Hippocampal formation (tissue), 2 donors: ENCODE measurements at places on chromosomes 4 and X.

GRCh38 chr4:154491341-154492271 lies at the start of gene DCHS2:
TSS of gene DCHS2 (minus strand) at chr4:154491799. CDS start at chr4:154491355, 444 bp downstream.
- no peak for DNase-seq

- DNase-seq: no peak
Observed at GRCh38 chr4:142318280-142318679, 527.8 kb downstream of the INPP4B start.

DNA sequence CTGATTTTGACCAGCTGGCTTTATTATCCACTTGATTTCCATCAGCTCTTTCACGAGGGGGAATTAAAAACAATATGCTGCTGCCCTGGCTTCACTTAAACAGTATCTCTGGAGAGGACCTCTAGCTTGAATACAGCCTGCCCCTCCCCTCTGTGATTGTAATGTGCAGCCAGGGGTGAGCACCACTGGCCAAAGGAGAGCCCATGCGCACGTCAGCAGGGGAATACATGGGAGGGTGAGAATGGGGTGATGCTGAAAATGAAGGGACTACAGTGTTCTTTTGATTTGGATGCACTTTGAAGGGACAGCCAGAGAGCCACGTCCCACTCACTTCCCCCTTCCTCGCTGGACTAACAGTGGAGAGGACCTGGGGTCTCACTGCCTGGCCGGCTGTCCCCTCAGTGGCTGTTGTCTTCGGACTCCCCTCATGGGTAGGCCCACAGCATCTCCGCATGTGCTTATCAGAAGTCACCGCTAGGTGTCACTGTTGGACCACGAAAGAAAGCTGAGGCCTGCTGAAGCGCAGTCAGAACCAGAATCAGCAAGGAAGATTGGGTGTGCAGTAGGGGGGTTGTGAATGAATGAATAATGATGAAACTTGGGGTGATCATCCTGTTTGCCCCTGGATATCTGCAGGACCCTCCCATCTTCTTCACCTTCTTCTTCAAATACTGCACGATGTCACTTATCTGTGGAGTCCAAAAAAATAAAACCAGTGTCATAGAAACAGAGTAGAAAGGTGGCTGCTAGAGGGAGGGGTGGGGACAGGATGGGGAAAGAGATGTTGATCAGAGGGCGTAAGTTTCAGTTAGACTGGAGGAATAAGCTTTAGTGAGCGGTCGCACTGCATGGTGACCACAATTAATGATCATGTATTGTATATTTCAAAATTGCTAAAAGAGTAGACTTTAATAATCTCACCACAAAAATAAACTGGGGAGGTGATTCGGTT lies 32.8 kb downstream of the CLCN4 start:
- peak; percentile 65 for DNase-seq

DNA sequence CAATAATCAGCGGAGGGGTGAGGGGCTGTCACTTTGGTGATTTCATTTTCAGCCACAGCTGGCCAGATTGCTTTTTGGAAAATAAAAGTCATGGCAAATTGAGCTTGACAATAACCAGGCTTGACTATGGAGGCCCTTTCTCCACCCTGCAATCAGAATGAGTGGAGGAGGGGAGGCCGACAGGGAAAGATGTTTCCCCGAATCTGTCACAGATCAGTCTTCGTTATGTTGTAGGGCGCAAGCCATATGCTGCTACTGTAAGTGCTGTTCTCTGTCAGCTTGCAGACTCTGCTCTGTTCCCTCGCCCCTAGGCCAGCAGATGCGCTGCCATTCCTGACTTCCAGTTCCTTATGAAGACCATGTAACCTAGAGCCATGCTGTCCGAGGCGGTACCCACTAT lies 114.1 kb downstream of the MGST2 start:
- DNase-seq: no peak

- no peak for DNase-seq
Observed at GRCh38 chr4:47071901-47072341, 40.6 kb downstream of the GABRB1 start.

DNA sequence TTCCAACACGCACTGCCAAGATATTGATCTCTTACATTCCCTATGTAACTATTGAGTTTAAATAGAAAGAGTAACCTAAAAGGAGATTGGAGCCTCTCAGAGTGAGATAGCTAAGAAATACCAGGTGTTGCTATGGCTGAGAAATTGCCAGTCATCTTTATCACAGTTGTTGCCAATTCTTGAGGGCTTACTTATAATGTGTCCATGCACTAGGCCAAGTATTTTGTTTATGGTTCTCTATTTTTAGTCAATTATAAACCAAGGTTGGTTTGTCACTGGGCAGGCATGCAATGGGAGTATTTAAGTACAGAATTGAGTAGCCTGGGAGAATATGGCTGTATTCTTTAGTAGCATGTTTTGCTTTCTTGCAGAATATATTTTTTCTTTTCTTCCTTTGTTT lies 201.6 kb downstream of the TEX13A start:
- no peak for DNase-seq

DNA sequence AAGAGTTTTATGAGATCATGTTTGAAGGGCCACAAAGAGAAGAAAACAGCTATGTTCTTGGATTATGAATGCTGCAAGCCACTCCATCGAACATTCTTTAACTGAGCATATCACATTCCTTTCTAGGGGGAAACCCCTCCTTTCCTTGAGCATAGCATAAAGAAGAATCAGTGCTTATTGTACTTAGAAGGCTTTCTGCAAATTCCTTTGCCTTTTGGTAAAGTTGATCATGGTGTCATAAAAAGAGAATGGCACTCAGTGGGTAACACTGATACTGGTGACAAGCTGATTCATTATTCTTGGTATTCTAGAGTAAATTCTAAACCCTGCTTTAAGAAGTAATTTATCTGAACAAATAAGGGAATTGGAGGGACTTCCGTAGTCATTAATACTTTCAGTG lies 88.5 kb upstream of the GPR34 start:
- no peak for DNase-seq

DNA sequence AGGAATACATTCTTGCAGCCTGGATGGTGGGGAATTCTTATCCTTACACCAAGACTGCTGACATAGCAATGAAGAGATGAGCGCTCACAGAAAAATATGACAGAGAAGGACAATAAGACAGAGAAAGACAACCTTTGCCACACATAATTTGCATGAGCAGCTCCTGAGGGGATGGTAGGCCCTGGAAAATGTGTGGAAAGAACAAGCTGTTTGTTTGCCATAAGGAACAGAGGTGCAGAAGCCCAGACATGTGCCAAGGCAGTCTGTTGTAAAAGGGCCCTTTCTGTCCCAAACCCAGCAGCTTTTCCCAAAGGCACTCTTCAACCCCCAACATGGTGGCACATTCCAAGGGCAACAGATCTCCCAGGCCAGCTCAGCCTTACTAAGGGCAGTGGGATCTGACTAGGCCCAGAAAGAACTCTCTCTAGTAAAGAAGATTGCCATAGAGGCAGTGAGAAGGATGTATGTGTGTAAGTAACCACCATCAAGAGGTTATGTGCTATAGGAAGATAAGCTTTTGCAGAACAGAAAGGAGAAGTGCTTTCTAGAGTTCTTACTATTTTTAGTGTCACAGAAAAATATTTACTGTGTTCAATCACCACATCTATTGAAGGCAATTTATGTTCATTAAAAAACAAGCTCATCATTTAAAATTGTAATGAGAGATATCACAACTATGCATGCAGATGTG lies 287.0 kb upstream of the RASGEF1B start:
- DNase-seq: no peak

DNA sequence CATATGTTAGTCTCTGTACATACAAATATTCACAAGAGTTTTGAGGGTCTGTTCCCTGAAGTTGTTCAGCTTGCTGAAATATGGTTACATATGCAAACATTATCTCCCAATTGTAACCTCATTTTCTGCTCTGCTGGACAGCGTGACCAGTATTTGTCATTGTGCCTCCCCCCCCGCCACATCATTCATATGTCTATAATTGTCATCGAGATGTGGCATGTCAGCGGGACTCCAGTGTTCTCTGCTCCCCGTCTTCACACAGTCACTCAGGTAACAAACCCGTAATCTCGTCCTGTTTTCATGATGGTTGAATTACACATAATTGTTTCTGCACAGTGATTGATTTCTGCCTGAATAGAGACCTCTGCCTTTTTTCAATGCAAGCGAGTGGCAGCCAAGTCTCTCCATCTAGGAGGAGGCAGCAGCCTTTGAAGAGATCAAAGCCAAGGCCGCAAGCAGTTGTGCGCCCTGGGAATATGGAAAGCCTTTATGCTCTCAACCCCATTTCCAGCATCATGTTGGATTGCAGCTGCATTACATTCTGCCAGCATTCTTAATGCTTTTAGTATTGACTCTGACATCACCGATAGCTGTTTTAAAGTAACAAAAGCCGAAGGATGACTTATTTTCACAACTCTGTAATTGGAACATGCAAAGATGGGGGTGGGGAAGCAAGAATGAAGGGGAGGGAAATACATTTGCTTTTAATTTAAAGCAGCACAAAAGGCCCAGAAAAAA lies 27.4 kb downstream of the LEF1 start:
- no peak for DNase-seq

DNA sequence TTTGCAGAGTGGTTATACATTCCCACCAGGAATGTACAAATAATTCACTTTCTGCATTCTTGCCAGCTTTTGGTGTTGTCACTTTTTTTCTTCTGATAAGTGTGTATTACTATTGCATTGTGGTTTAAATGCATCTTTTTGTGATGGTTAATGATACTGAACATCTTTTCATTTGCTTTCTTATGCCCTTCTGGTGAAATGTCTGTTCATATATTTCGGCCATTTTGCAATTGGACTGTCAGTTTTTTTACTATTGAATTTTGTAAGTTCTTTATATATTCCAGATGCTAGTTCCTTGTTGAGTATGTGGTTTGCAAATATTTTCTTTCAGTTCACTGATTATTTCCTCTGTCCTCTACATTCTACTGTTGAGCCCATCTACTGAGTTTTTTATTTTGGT lies 19.4 kb upstream of the BMP2K start:
- DNase-seq: no peak

DNA sequence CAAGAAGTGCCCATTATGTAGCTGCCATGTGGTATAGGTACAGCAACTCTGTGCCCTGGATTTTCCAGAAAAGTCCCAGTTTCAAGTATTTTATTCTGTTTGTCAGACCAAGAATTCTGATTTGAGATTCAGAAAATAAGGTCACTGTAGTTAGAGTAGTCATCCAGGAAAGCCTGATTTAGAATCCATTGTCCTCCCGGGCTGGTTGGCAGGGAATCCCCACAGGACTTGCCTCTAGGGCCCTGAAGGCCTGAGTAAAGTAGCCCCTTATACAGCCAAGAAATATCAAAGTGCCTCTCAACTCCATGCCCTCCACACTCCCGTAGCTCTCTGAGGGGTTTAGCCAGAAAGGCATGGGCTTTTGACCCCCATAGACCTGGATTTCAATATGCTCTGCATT lies 36.3 kb downstream of the RTL5 start:
- DNase-seq: no peak

DNA sequence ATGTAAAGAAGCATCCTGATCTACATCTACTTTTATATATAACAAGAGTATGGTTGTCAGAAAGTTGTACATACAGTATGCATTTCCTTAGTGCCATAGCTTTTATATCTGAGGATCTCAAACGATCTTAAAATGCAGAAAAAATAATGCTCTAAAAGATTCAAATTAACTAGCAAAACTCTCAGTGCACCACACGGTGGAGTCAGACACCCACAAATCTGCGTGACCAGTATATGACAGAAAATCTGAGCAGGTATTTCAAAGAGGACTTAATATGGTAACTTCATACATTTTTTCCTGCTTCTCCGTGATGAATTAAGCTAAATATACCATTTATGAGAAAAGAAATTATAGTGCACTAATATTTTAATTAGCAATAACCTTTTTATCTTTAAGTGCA lies 803.0 kb downstream of the DMD start:
- no peak for DNase-seq

DNA sequence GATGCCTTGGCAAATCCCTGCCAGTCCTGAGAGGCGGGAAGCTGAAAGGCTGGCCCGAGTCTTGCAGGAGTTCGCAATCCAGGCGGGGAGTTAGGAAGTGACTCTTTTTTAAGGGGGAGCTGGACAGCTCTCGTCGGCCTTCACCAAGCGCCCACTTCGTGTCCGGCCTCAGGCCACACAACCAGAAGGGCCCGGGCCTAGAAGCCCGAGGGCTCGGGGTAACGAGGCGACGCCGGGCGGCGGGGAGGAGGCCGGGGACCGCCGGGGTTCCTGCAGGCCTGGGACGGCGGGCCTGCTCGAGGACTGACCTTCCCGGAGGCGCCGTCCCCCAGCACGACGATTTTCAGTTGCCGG lies 395 bp downstream of the RAB28 start:
- DNase-seq: no peak

DNA sequence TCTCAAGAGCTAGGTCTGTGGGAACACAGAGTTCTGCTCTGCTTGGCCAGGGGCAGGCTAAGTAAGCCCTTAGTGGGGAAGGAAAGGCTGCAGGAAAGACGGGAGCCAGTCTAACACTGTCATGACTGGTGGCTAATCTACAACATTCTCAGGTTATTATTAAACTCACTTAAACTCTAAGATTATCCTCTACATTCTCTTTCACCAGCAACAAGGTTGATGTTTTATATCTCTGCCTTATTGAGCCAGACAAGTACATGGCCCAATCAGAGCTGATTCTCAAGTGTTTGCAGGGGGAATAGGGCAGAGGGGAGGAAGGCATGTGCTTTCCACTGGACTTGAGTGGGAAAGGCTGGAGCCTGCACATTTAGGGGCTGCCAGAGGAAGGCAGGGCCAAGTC lies 50.9 kb upstream of the FAM241A start:
- DNase-seq: no peak

DNA sequence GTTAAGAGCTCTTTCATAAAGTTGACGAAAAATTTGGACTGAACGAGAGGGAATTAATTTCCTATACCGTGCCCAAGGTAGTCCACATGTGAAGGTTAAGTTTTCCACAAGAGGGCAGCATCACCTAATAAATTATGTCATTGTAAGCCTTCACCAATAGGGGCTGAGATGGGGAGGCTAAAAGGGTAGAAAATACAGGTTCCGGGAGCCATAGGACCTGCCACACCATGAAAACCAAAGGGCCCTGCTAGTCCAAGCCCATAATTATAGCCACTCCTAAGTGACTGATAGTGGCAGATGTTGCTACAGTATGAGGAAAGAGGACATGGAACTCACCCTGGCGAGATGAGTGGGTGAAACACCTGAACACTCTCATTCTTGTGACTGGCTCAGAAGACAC lies 122.2 kb downstream of the SHROOM4 start:
- DNase-seq: no peak

- DNase-seq: no peak
Observed at GRCh38 chr4:109278594-109279031, 23.8 kb downstream of the COL25A1 start.
